Activated T-helper 17 cell treated with anti-CD3 and anti-CD28 coated beads, Interleukin-2, amount 50 U/mL, for 72 hours (primary cell): ENCODE measurements at places on chromosomes 5 and 9. TPM values are rescaled to one million over a fixed set of nuclear protein-coding genes. Genes with fewer than 3 reads are reported as not detected.

- no peak for ATAC-seq
Measured at GRCh38 chr5:94715768-94716167, 97.3 kb downstream of the SLF1 start.

DNA sequence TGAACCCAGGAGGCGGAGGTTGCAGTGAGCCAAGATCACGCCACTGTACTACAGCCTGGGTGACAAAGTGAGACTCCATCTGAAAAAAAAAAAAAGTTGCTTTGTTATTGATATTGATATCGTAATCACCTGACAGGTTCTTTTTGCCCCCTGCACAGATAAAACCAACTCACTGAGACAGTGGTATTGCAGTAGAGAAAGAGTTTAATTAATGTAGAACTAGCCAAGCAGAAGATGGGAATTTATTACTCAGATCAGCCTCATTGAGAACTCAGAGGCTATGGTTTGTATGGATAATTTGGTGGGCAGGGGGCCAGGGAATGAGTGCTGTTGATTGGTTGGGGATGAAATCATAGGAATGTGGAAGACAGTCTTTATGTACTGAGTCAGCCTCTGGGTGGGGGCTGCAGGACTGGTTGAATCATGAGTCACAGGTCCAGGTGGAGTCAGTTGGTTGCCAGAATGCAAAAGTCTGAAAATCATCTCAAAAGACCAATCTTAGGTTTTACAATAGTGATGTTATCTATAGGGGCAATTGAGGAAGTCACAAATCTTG, 35.8 kb upstream of the MEGF10 start:
- no peak for ATAC-seq

DNA sequence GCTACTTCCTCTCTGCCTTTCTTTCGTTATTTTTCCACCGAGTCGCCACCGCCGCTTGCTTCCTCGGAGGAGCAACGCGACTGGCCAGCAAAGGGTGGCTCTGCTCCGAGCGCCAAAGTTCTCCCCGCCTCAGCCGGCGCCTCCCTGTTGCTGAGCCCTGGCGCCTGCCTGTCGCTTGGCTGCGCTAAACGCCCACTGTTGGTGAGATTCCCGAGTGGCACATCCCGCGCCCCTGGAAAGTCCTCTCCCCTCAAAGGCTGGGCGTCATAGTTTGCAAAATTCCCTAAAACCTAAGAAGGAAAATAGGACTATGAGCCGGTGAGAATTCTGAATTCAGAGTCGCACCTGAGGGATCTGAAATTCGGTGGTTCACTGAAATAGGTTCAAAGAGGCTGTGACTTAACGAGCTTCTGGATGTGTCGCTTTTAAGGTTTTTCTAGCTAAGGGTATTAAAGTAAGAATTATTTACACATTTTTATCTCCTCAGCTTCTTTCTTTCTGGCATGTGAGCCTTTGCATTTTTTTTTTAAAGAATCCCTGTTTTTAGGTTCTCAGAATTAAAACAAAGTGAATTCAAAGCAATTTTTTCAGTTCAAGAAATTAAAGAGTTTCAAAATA, at the start of gene GRIN3A:
Gene GRIN3A (minus strand): TSS at position 82 of the 618 bp plus-strand sequence. CDS start 668 bp downstream, outside the sequence.
- no peak for ATAC-seq

GRCh38 chr5:134550271-134551214, 25.1 kb downstream of the JADE2 start:
- ATAC-seq, result no peak

DNA sequence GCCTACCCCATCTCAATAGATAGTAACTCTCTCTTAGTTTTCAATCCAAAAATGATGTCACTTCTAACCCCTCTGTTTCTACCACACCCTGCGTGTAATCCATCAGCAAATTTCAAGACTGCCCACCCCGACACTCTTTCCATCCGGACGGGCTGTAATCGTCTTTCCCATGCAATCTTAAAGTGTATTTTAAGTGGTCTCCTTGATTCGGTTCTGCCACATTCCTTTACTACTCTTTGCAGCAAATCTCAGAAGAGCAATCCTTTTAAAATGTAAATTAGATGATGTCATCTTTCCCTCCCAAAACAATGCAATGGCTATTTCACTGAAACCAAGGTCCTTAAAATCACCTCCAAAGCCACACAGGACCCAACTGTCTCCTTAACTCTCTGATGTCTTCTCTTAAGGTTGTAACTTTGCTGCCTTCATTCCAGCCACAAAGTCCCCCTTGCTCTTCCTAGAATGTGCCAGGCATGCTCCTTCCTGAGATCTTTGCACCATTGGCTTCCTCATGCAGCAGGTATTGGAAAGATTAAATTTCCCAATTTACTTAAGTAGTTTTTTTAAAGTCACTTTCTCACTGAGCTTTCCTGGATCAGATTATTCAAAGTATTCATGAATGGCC, 932.5 kb upstream of the WWC1 start:
- ATAC-seq, result no peak

Gene NUTM2G
- not detected for total RNA-seq

Gene GM2A
- total RNA-seq, result 32.2 TPM

Gene UIMC1
- total RNA-seq, result 42.5 TPM

Gene COL23A1
- total RNA-seq, result 0.16 TPM

Gene ALDH1A1
- total RNA-seq, result not detected

Gene PCDHGA6
- total RNA-seq, result 0.40 TPM
